ENCODE measurements at places on chromosomes 6 and 20. TPM values are rescaled to one million over a fixed set of nuclear protein-coding genes. Genes with fewer than 3 reads are reported as not detected.

GRCh38 chr20:35854713-35855348 lies 83.0 kb downstream of the PHF20 start:
- H3K4me3 ChIP-seq = no peak overlapping the region
- peak; percentile 47 for DNase-seq
- H3K36me3 ChIP-seq = peaks cover 81% of the 10 kb centered on the region
- peak overlapping the region; percentile 27 for H3K27ac ChIP-seq
- H3K27me3 ChIP-seq = no peaks in the 10 kb centered on the region

DNA sequence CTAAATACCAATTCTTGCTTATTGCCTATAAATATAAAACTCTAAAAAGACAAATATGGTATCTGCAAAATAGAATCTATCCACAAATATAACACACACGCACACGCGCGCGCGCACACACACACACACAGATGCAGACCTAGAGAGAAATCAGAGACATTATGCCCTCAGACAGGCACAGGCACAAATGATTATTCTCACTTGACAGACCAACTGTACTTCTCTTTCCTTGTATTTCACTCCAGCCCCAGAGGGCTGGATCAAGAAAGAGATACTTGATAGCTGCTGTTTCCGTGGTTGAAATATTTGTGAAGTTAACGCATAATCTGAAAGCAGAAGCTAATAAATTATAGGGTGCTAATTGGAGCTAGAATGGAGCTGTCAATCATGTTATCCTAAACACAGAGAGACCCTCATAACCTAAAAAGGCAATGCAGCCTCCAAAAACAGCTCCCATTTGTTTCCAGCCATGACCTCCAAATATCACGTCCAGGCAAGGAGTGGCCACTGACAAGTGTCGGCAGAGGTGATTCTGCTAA lies 11.5 kb downstream of the VGLL2 start:
- H3K4me3 ChIP-seq = no peak overlapping the region
- H3K27me3 ChIP-seq = peaks cover 54% of the 10 kb centered on the region
- DNase-seq = no peak
- H3K27ac ChIP-seq = no peak overlapping the region
- no peaks in the 10 kb centered on the region for H3K36me3 ChIP-seq

- peaks cover 45% of the 10 kb centered on the region for H3K36me3 ChIP-seq
- H3K27me3 ChIP-seq = no peaks in the 10 kb centered on the region
- no peak overlapping the region for H3K27ac ChIP-seq
- peaks cover 10% of the 10 kb centered on the region for H3K4me1 ChIP-seq
These were observed 68.7 kb upstream of the SLC4A11 start for GRCh38 chr20:3307725-3308124.

DNA sequence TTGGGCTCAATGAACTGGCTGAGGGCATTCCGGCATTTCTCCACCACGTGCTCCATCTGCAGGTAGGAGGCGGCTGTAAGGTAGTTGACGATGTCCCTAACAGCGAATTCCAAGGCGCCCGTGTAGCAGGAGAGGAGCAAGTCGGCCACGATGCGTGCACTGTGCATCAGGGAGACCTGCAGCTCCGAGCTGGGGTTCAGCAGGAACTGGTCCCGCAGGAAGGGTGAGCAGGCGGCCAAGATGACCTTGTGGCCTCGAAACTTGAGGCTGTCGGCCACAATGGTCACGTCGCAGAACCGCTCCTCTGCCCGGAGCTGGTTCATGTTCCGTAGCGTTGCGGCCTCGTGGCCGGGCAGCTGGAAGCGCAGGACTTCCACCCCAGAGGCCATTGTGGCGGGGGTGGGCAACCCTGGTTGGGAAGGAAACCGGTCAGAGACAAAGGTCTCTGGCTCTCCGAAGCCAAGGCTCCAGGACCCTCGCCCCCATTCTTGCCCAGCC lies 920 bp downstream of the ZBTB12 start:
- H3K27me3 ChIP-seq = no peaks in the 10 kb centered on the region
- no peak overlapping the region for H3K27ac ChIP-seq
- peaks cover 18% of the 10 kb centered on the region for H3K36me3 ChIP-seq
- peaks cover 26% of the 10 kb centered on the region for H3K4me1 ChIP-seq

Gene KHDC1
- total RNA-seq = 1.3 TPM

Gene GSTA3
- not detected for total RNA-seq

Gene PEX6
- total RNA-seq = 25.8 TPM

GRCh38 chr6:159101656-159102055 lies 56.9 kb upstream of the TAGAP start:
- no peak overlapping the region for H3K4me3 ChIP-seq
- no peaks in the 10 kb centered on the region for H3K36me3 ChIP-seq
- peaks cover 16% of the 10 kb centered on the region for H3K27me3 ChIP-seq
- H3K27ac ChIP-seq = no peak overlapping the region
- no peak for DNase-seq
- peaks cover 6% of the 10 kb centered on the region for H3K4me1 ChIP-seq

- no peak overlapping the region for H3K4me3 ChIP-seq
- DNase-seq = peak; percentile 80
- H3K27me3 ChIP-seq = no peaks in the 10 kb centered on the region
These were observed 68.0 kb upstream of the KCNQ5 start for GRCh38 chr6:72553531-72554511.

- H3K4me3 ChIP-seq = no peak overlapping the region
- H3K27ac ChIP-seq = no peak overlapping the region
- peak; percentile 79 for DNase-seq
- H3K27me3 ChIP-seq = no peaks in the 10 kb centered on the region
- H3K36me3 ChIP-seq = no peaks in the 10 kb centered on the region
These were observed 84.4 kb downstream of the CRYBG1 start for GRCh38 chr6:106444777-106445507.

Gene GTSF1L
- total RNA-seq = not detected

Gene SIRPB1
- 1.4 TPM for total RNA-seq

DNA sequence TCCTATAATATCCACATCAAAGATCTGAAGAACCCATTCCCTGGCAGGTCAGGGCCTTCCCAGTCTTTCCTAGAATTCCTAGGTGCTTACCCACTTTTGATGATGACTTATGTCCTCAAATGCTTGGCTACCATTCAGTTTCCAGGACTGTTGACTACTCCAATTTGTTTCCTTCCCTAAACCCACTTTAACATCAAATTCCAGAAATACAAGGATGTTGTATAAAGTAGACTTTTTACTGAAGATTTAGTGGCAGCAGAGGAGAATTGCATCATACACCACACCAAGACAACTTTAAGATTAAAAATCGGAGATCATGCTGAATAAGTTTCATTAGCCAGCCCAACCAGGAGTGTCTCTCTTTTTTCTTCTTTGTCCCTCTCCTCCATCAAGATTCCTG lies 203.3 kb upstream of the LAMP5 start:
- H3K36me3 ChIP-seq = no peaks in the 10 kb centered on the region
- H3K27ac ChIP-seq = no peak overlapping the region
- H3K4me1 ChIP-seq = peaks cover 23% of the 10 kb centered on the region
- H3K27me3 ChIP-seq = no peaks in the 10 kb centered on the region

DNA sequence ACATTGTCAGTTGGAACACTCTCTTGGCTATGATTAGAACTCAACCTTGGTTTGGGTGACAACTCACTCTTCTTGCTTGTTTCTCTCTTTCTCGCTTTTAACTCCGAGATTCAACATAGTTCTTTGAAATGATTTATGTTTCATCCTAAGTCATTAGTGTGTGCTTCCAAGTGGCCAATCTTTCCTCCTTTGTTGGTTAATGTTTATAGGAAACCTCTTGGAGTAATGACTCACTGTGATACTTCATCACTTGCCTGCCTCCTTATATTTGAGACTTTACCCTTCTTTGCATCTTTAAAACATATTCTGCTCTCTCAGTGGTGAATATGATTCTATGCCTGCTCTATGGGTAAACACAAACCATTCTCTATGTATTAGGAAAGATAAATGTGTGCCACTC lies 279.7 kb upstream of the FLRT3 start:
- no peaks in the 10 kb centered on the region for H3K27me3 ChIP-seq
- no peak for DNase-seq

Gene PRICKLE4
- total RNA-seq = 0.93 TPM

DNA sequence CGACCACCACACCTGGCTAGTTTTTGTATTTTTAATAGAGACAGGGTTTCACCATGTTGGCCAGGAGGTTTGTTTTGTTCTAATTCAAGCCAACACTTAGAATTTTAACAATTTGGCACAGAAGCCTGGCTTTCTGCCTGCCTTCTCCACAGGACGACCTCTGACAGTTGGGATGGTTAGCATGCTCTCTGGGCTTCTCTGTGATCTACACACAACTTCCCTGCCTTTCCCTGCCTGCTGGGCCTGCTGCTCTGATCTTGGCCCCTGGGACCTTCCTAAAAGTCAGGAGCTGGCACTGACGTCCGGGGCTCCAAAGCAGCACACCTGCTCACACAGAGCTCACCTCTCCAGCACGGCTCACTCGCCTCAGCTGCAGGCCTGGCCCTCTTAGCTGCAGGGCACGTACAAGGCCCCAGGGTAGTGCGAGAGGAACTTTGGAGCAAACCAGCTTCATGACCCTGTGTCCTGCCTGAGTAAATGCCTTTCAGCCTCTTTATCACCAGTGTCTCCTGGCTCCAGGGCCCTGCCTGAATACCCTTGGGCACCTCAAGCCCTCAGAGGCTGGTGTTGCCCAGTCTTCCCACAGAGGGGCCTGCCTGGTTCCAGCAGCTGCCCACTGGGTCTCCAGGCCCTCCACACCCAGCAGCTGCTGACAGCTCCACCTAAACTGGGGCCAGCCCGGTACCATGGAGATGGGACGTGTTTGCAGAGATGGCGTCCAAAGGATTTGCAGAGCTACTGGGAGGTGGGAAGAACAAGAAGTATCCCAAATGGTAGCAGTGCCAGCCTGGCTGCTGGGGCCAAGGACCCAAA lies 96.0 kb downstream of the PSMB1 start:
- H3K36me3 ChIP-seq = no peaks in the 10 kb centered on the region
- DNase-seq = no peak
- H3K27me3 ChIP-seq = no peaks in the 10 kb centered on the region
- no peaks in the 10 kb centered on the region for H3K4me1 ChIP-seq
- no peak overlapping the region for H3K4me3 ChIP-seq

DNA sequence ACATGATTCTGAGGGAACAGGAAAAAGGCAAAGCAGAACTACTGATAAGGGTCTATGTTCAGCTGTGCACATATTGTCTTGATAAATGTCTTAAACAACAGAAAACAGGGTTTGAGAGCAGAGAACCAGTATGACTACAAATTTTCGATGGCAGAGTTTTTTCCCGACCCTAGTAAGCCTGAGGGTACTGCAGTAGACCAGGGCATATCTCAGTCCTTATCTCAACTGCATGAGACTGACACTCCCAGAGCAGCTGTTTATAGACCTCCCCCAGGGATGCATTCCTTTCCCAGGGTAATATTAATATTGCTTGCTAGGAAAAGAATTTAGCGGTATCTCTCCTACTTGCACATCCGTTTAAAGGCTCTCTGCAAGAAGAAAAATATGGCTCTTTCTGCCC lies 1176.8 kb upstream of the ADGRB3 start:
- H3K4me3 ChIP-seq = no peak overlapping the region
- H3K36me3 ChIP-seq = no peaks in the 10 kb centered on the region
- no peaks in the 10 kb centered on the region for H3K27me3 ChIP-seq
- no peak overlapping the region for H3K27ac ChIP-seq
- H3K4me1 ChIP-seq = no peaks in the 10 kb centered on the region

Gene CST7
- total RNA-seq = not detected

DNA sequence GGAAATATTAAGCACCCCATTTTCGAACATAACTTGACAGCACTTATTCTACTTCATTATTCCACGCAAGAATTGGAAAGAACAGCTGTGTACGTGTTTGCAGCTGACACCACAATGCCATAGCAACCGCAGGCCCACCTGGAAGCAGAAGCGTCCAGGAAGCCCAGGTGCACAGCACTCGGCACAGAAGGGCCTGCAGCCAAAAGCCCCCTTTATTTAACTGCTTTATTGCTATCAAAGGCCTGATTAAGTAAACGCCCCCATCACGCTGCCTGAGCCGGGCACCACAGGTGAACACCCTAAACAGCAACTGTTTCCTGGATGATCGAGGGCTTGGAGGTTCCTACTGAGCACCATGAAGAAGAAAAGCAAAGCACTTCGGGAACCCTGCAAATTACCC lies 6.3 kb downstream of the TAF4 start:
- H3K36me3 ChIP-seq = peaks cover 20% of the 10 kb centered on the region
- no peak for DNase-seq
- no peak overlapping the region for H3K27ac ChIP-seq
- H3K27me3 ChIP-seq = no peaks in the 10 kb centered on the region
- H3K4me3 ChIP-seq = no peak overlapping the region
